Stimulated activated CD4-positive, alpha-beta T cell treated with anti-CD3 and anti-CD28 coated beads, Interleukin-1b, Interleukin-23, amount 100 ng/mL, for 1 hour (primary cell): ENCODE measurements at places on chromosomes 5 and 9.

GRCh38 chr5:150063638-150064037, 22.7 kb downstream of the CSF1R start:
- no peak for DNase-seq

DNA sequence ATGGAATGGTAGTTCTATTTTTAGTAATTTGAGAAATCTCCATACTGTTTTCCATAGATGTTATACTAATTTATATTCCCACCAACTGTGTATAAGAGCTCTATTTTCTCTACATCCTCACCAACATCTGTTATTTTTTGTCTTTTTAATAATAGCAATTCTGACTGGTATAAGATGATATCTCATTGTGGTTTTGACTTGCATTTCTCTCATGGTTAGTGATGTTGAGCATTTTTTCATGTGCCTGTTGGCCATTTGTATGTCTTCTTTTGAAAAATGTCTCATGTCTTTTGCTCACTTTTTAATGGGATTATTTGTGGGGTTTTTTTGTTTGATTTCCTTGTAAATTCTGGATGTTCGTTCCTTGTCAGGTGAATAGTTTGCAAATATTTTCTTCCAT, 154.4 kb downstream of the ZSWIM6 start:
- no peak for DNase-seq

GRCh38 chr9:88370346-88370745, 17.9 kb upstream of the SPIN1 start:
- DNase-seq, result no peak

GRCh38 chr5:152994033-152994680, 496.3 kb upstream of the GRIA1 start:
- no peak for DNase-seq

DNA sequence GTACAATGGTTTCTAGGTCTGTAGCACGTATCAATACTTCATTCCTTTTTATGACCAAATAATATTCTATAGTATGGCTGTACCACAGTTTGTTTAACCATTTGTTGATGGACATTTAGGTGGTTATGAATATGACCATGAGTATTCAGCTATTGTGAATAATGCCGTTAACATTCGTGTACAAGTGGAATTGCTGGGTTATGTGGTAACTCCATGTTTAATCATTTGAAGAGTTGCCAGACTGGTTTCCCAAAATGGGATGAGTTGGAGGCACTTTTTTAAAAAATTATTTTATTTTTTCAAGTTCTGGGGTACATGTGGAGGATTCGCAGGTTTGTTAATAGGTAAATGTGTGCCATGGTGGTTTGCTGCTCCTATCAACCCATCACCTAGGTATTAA, 4.6 kb downstream of the SNX2 start:
- DNase-seq, result no peak

- DNase-seq, result no peak
These were observed 53.5 kb upstream of the IL7R start for GRCh38 chr5:35803191-35803651.

DNA sequence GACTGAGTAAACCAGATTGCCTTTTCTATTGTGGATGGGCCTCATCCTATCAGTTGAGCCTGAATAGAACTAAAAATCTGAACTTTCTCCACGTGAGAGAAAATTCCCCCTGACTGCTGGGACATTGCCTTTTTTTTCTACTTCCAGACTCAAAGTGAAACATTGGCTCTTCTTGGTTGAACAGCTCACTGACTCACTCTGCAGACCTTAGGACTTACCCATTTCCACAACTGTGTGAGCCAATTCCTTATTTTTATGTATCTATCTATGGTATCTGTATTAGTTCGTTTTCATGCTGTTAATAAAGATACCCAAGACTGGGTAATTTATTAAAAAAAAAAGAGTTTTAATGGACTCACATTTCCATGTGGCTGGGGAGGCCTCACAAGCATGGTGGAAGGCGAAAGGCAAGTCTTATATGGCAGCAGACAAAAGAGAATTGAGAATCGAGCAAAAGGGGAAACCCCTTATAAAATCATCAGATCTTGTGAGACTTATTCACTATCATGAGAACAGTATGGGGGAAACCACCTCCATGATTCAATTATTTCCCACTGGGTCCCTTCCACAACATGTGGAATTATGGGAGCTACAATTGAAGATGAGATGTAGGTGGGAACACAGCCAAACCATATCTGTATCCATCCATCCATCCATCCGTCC, 306.7 kb upstream of the SLC24A2 start:
- DNase-seq, result no peak

- no peak for DNase-seq
These were observed 352.5 kb upstream of the NUDT12 start for GRCh38 chr5:103915081-103915480.

GRCh38 chr9:124045076-124045829, 33.7 kb downstream of the LHX2 start:
- no peak for DNase-seq

GRCh38 chr9:136829981-136830885, 12.0 kb upstream of the AJM1 start:
- no peak for DNase-seq

- no peak for DNase-seq
These were observed 10.5 kb downstream of the LURAP1L start for GRCh38 chr9:12785260-12785770.

- DNase-seq, result no peak
These were observed 32.6 kb downstream of the SSBP2 start for GRCh38 chr5:81718300-81718699.

DNA sequence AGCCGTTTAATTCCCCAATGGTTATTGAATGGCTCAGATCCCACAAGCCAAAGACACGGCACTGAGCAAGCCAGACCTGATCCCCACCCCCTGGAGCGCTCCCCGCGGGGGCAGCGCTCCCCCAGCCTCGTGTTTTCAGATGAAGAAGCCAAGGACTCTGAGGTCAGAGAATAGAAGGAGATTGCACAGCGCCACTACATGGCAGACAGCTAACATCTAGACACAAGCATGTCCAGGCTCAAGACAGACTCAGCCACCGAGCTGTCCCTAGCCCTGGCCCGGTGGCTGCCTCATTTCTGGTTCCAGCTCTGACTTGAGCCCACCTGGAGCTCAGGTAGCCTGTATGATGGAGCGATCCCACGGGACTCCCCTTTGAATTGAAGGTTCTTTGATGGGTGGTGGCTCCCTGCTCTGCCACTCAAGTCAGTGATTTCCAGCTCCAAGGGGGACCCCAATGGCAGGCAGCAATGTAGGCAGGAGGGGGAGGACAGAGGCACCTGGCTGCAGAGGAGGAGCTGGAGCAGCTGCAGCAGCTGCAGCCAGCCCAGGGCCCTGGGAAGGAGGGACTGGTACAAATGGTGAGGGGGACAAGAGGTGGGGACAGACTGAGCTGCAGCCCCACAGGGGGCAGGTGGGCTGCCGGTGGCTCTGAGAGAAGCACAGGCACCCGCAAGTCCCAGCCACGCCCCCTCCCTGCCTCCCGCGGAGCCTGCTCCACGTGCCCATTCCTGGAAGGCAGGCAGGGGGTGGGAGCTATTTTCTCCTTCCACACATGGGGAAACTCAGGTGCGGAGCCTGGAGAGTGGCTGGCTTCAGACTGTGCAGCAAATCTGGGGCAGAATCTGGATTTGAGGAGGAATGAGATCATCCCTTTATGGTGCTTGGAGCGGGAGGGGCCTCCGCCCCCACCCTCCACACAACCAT, 40.2 kb downstream of the NTNG2 start:
- no peak for DNase-seq

DNA sequence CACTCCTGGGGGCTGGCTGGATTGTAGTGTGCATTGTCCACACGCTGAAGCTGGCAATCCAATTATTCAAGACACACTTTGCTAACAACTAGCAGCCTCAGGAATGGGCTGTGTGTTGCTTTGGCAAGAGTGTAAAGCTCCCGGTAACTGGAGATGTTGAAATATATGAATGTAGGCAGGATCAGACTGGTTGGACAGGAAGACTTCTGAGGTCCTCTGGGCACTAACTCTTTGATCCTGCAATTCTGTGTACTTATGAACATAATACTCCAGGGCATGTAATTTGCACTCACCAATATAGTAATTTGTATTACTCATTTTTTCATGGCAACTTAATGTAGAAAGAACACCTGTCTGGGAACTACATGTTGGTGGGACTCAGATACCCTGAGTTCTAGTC, 106.7 kb upstream of the SLC28A3 start:
- no peak for DNase-seq

DNA sequence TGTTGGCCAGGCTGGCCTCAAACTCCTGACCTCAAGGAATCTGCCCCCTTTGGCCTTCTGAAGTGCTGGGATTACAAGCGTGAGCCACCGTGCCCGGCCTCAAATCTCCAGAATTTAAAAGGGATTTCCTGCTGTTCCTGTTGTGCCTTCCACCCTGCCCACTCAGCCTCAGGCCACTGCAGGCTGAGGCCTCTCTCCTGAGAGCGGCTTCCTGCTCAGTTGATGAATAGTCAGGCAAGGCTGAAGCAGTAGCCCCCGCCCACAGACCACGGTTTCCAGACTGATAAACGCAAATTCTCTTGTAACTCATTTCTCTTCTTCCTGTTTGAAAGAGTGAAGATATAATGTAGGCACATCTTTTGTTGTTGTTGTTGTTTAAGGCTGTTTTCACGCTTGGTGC, 127.0 kb upstream of the PLCXD3 start:
- DNase-seq, result no peak
